ENCODE measurements at places on chromosomes 5 and 9. TPM values are rescaled to one million over a fixed set of nuclear protein-coding genes. Genes with fewer than 3 reads are reported as not detected.
A peak's percentile ranks its signal among the peaks of the same experiment; 100 is the strongest.

Gene PCDHGA9
- not detected for total RNA-seq

Gene SV2C
- total RNA-seq: 0.20 TPM

Gene EQTN
- total RNA-seq: not detected

Gene FREM1
- not detected for total RNA-seq

Gene ADAMTS12
- total RNA-seq: not detected

Gene GPR150
- total RNA-seq: 0.58 TPM

Gene RAD17
- 19.7 TPM for total RNA-seq

Gene CDK5RAP2
- total RNA-seq: 79.8 TPM

Gene SLC24A2
- not detected for total RNA-seq

Gene SLC36A2
- total RNA-seq: not detected

Gene ZFP2
- total RNA-seq: not detected

Gene ATP10B
- total RNA-seq: not detected

Gene PTPN3
- 4.1 TPM for total RNA-seq

Gene DRD1
- not detected for total RNA-seq

Gene SNCAIP
- not detected for total RNA-seq

Gene MEIKIN
- total RNA-seq: not detected

- H3K27ac ChIP-seq: no peak overlapping the region
- no peaks in the 10 kb centered on the region for H3K36me3 ChIP-seq
Measured at GRCh38 chr5:149831492-149831891, 101.4 kb downstream of the PPARGC1B start.

DNA sequence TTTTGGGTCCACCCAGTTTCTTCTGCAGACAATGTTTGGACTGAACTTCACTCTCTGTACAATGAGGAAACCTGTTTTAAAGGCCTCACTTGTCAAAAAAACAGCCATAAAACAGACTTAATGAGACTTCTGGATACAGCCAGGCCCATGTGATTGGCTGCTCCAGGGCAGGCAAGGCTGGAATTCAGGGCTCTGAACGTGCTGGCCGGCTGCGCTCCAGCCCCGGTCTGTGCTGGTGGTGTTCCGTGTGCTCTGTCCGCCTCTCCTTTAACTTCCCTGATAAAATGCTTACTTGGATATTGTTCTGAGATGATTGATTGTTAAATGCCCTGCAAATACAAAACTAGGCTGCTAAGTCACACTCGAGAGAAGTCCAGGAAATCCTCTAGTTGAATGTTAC is 131.2 kb upstream of the KLF4 start:
- no peak for DNase-seq
- no peak overlapping the region for H3K27ac ChIP-seq
- H3K27me3 ChIP-seq: no peaks in the 10 kb centered on the region

DNA sequence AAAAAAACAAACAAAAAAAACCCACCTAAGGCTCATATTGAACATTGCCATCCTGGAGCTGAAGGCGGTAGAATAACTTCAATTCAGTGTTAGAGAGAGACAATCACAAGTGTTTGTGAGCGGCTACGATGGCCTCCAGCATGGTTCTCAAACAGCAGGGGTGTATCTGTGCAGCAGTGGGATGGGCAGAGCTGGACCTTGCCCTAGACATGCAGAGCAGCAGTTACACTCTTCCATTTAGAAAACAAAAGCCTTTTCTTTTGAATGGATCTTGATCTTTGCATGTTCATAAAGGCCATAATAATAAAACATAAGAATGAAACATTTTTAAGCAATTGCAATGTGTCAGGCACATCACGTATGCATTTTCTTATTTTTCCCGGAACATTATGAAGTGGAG is 50.3 kb downstream of the ARHGAP26 start:
- H3K36me3 ChIP-seq: peaks cover 7% of the 10 kb centered on the region
- H3K27ac ChIP-seq: no peak overlapping the region
- no peaks in the 10 kb centered on the region for H3K27me3 ChIP-seq
- H3K4me3 ChIP-seq: no peak overlapping the region
- peaks cover 74% of the 10 kb centered on the region for H3K4me1 ChIP-seq
- DNase-seq: no peak

DNA sequence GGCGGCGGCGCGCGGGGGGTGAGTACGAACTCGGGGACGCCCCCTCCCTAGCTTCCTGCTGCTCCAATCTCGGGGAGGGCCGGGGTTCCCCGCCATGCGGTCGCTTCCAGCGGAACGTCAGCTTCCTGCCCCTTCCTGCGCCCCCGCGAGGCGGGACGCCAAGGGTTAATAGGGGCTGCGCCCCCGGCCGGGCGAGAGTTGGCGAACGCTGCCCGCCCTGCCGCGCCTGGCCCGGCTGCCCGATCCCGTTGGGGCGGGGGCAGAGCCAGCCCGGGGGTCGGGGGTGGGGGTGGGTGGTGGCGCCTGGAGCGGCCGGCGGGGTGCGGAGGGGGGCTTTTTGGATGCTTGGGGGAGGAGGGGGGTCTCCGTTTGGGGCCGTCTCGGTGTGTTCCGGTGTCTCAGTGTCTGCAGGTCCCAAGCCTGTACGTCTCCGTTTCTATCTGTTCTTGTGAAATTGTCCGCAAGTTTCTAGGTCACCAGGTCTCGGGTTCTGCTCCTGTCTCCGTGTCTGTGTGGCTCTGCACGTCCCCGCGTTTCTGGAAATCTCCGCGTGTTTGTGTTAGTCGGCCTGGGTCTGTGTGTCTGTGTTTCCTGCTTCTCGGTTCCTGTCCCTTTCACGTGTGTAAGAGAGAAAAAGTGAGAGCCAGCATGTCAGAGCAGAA is 789 bp downstream of the COL27A1 start:
- H3K36me3 ChIP-seq: no peaks in the 10 kb centered on the region
- peak overlapping the region; percentile 20 for H3K27ac ChIP-seq

DNA sequence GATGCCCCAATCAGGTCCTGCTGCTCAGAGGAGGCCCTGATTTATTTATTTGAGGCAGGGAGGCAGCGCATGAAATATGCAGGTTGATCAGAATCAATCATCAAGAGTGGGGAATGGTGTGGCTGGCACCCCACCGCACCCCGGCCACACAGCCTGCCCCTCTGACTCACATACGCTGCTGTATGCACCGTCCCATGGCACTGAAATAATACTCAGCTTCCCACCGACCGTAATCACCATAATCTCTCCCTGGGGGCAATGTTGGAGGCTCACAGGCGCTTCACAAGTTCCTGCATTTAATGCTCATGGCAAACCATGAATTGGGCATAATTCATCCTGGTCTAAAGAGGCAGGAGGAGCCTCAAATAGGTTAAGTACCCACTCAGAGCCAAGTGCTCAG is 141.2 kb upstream of the TBC1D2 start:
- H3K27me3 ChIP-seq: peaks cover 14% of the 10 kb centered on the region
- H3K27ac ChIP-seq: no peak overlapping the region
- H3K4me3 ChIP-seq: no peak overlapping the region
- H3K4me1 ChIP-seq: peaks cover under 1% of the 10 kb centered on the region

DNA sequence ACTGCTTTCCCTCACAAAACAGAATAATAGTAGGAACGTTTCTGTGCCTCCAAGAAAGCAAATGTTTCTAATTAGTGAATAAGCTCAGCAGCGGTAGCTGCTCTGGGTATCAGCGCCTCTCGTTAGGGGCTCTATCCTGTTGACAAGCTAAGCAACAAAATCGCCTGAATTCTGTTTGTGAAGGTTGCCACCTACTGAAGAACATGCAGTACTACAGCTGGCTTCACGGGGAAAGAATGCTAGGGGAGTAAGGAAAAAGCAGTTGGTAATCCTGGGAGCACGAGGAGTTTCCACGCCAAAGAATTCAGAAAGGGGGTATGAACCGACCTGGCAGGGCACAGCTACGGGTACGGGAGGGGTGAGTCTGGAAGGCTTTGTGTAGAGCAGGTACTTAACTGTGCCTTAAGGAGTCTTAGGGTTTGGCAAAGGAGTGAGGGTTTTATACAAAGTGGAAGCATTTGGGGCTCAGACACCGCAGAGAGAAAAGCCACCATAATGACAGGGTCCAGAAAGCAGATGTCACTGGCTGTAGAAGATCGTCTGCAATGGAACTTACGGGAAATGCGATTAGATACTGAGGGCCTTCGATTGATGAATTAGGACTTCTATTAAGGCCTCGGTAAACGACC is 171.7 kb downstream of the TTC39B start:
- H3K4me3 ChIP-seq: no peak overlapping the region
- H3K36me3 ChIP-seq: no peaks in the 10 kb centered on the region
- peaks cover 10% of the 10 kb centered on the region for H3K4me1 ChIP-seq
- DNase-seq: peak; percentile 51
- no peak overlapping the region for H3K27ac ChIP-seq

- no peaks in the 10 kb centered on the region for H3K4me1 ChIP-seq
- no peak overlapping the region for H3K27ac ChIP-seq
- no peaks in the 10 kb centered on the region for H3K36me3 ChIP-seq
- no peak overlapping the region for H3K4me3 ChIP-seq
- no peak for DNase-seq
Measured at GRCh38 chr5:133252133-133252480, 200.3 kb downstream of the HSPA4 start.

DNA sequence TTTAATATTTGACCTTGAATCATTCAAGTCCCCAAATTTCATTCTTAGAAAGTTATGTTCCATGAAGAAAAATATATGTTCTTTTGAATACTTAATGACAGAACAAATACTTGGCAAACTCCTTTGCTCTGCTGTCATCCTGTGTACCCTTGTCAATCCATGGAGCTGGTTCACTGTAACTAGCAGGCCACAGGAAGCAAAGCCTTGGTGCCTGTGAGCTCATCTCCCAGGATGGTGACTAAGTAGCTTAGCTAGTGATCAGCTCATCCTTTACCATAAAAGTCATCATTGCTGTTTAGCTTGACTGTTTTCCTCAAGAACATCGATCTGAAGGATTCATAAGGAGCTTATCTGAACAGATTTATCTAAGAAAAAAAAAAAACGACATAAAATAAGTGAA is 65.4 kb downstream of the WDR41 start:
- no peak overlapping the region for H3K4me3 ChIP-seq
- H3K27me3 ChIP-seq: no peaks in the 10 kb centered on the region
- H3K27ac ChIP-seq: no peak overlapping the region
- H3K4me1 ChIP-seq: no peaks in the 10 kb centered on the region
- DNase-seq: no peak

DNA sequence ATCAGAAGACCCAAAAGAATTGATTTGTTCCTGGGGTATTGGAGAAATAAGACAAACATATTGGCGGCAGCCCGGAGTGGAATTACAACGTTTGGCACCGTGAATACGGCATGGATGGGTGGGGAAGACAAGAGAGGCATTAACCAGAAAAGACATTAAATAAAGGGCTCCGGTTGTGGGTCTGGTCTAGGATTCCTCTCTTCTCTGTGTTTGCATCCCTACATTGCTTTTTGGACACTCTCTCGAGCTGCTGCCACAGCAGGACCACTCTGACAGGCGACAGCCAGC is 138.7 kb upstream of the PALM2AKAP2 start:
- no peaks in the 10 kb centered on the region for H3K4me1 ChIP-seq
- H3K27me3 ChIP-seq: peaks cover 41% of the 10 kb centered on the region
- H3K4me3 ChIP-seq: no peak overlapping the region
- no peak overlapping the region for H3K27ac ChIP-seq
- DNase-seq: no peak

DNA sequence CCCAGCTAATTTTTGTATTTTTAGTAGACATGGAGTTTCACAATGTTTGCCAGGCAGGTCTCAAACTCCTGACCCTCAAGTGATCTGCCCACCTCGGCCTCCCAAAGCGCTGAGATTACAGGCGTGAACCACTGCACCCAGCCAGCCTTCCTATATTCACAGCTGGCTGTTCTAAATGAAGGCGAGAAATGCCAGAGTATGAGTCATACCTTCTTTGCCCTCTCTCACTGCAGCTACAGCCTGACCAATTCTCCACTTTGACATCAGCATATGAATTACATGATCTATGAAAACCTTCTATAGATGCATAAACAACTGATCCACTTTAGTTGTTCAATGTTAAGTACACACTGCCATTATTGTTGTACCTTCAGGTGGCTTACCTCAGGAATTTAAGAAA is 14.5 kb downstream of the APTX start:
- no peaks in the 10 kb centered on the region for H3K27me3 ChIP-seq
- peaks cover 4% of the 10 kb centered on the region for H3K4me1 ChIP-seq
- DNase-seq: no peak
- H3K36me3 ChIP-seq: peaks cover 55% of the 10 kb centered on the region
- no peak overlapping the region for H3K27ac ChIP-seq

- H3K4me1 ChIP-seq: no peaks in the 10 kb centered on the region
- H3K4me3 ChIP-seq: no peak overlapping the region
Measured at GRCh38 chr5:2575292-2575691, 176.2 kb downstream of the IRX2 start.

DNA sequence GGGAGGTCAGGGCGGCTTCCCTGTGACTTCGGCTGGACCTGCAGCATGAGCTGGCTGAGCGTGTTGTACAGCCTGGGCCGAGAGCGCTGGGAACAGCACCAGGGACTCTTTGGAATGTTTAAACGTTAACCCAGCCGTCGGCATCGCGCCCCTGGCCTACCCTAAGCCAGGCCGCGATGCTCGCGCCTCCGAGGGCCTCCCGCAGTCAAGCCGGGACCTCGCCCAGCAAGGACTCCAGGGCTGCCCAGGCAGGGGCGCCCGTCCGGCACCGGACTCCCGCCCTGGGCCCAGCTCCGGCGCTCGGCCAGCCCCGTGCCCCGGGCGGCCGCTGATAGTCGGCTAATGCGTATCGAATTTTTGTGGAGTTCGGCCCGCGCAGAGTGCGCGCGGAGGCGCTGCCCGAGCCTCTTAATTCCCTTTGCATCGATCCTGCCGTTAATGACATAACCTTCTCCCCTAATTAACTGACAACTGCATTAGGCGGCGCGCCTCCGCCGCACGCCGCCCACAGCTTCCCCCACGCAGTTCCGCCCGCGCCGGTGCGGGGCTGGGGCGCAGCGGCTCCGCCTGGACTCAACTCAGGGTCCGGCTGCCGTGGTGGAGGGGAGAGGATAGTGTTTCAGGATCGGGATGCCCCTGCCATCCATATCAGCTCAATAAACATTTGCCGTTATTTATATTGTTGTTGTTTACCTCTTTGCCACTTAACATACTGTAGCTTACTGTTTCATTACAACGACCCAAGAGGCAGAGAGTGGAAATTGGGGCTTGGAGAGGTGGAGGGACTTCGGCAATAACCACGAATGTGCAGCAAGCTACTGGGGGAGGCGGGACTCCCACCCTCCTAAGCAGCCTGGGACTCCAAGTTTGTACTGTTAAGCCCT is 28.8 kb upstream of the CDC23 start:
- H3K36me3 ChIP-seq: no peaks in the 10 kb centered on the region
- H3K4me1 ChIP-seq: peaks cover 16% of the 10 kb centered on the region
- peaks cover 60% of the 10 kb centered on the region for H3K27me3 ChIP-seq

- H3K4me1 ChIP-seq: peaks cover 18% of the 10 kb centered on the region
- no peak overlapping the region for H3K27ac ChIP-seq
- no peaks in the 10 kb centered on the region for H3K27me3 ChIP-seq
Measured at GRCh38 chr9:125752070-125752628, 5.0 kb downstream of the PBX3 start.

- H3K27ac ChIP-seq: no peak overlapping the region
- DNase-seq: no peak
- H3K4me3 ChIP-seq: no peak overlapping the region
- H3K4me1 ChIP-seq: no peaks in the 10 kb centered on the region
Measured at GRCh38 chr9:81868145-81868544, 60.1 kb upstream of the SPATA31D4 start.

GRCh38 chr5:177131019-177131320 is 2.6 kb upstream of the NSD1 start:
- no peak overlapping the region for H3K27ac ChIP-seq
- no peaks in the 10 kb centered on the region for H3K27me3 ChIP-seq
- H3K36me3 ChIP-seq: peaks cover 13% of the 10 kb centered on the region
- peaks cover 31% of the 10 kb centered on the region for H3K4me1 ChIP-seq
- no peak overlapping the region for H3K4me3 ChIP-seq
- DNase-seq: no peak

GRCh38 chr5:93611273-93611975 is 28.4 kb downstream of the NR2F1 start:
- H3K4me3 ChIP-seq: no peak overlapping the region
- DNase-seq: no peak
- H3K27me3 ChIP-seq: peaks cover 94% of the 10 kb centered on the region
- H3K36me3 ChIP-seq: no peaks in the 10 kb centered on the region
- H3K27ac ChIP-seq: no peak overlapping the region
- H3K4me1 ChIP-seq: peaks cover 15% of the 10 kb centered on the region

Measured in activated CD8-positive, alpha-beta memory T cell treated with anti-CD3 and anti-CD28 coated beads, Interleukin-2, amount 10 ng/mL, durations not matched to agents 7 days and 5 days (primary cell).